ENCODE measurements at places on chromosomes 5 and 9.

DNA sequence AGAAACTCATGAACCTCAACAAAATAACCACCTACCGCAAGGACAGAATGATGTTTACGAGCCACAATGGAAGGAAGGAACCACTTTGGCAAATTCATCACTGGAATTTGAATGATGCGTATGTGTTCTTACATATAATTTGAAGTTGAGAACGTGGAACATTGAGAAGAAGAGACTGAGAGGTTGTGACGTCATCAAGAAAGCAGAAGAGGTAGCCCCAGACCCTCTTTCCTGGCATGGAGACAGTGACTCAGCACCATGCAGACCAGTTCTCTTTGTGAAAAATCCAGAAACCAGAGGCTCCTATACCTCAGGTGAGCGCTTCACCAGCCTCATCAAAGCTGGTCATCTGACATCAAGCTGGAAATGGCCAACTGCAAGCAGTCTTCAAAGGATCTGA is 124.5 kb downstream of the PDZD2 start:
- no peak for DNase-seq

GRCh38 chr9:106956971-106957370 is 94.0 kb downstream of the ZNF462 start:
- no peak for DNase-seq

DNA sequence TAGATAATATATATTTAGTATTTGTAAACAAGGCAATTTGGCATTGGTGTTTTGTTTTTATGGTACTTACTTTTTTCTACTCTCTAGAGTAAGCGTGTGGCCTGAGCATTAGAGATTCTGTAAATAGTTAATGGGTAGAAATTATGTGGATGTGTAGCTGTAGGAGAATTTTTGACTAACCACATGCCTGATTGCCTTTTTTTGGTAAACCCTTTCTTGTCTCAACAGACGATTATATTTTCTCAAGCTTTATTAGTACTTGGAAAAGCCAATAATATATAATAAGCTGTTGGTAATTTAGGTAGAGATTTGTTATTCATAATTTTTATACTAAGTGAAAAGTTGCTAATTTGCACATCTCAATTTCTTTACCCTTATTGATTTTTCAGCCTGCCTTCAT is 76.8 kb downstream of the FCHO2 start:
- DNase-seq: no peak

DNA sequence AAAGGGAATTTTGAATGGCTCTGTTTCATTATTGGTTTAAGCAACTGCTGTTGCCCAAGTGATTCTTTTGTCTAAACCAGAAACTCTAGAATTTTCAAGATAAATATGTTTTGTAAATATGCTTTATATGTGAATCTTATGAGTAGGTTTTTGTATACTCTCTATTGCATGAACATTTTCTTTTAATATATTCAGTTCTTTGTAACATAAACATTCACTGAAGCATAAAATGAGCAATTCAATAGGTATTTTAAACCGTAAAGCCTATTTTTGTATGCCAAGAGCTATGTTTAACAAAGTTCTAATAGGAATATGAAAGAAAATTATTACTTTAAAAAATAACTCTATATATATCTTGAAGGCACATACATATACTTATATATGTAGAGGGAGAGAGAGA is 293.1 kb downstream of the PSAT1 start:
- DNase-seq: no peak

- no peak for DNase-seq
These were observed 46.2 kb upstream of the TUSC1 start for GRCh38 chr9:25724424-25724823.

DNA sequence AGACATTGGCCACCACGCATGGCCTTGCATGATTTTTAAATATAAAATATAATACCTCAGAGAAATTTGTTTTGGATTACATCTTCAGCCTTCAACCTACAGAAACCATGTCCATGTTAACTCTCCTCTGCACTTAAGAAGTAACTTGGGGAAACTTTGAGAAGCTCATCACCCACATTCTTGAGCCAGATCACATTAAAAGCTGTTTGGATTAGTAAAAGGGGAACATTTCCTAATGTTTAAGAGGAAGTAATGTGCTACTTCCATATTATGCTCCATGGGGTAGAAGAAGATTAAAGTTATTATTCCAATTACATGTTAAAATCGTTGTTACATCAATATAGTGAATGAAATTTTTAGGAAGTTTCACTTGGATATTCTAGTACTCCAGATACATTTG is 10.4 kb upstream of the CEP120 start:
- no peak for DNase-seq

DNA sequence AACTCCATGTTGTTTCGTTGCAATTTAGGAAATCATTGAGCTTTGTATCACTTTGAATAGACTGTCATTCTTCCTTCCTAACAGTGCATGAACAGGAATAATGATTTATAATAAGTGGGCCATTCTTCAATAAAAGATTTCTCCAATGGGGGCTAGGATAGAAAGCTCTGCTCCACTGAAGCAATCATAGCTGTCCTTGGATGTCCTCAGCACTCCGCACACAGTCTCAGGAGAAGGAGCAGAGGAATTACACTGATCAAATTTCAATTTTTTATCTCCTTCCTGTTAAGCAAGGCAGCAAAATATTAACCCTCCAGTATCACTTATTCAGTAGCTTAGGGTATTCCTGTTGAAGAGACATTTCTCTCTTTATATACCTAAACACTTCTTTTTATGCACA is 532.7 kb upstream of the ST8SIA4 start:
- DNase-seq: no peak

GRCh38 chr5:132103969-132104391 is 30.4 kb downstream of the CSF2 start:
- DNase-seq: no peak

GRCh38 chr9:77947651-77948050 is 84.0 kb downstream of the GNAQ start:
- no peak for DNase-seq

GRCh38 chr9:11735391-11735790 is 957.8 kb upstream of the TYRP1 start:
- DNase-seq: no peak

GRCh38 chr5:181063514-181063913 is 23.4 kb downstream of the BTNL9 start:
- DNase-seq: no peak

- no peak for DNase-seq
These were observed 21.7 kb downstream of the PHF2 start for GRCh38 chr9:93597871-93598646.

- DNase-seq: no peak
These were observed 10.9 kb upstream of the HDHD3 start for GRCh38 chr9:113387560-113388230.

All from activated naive CD8-positive, alpha-beta T cell treated with anti-CD3 and anti-CD28 coated beads, Interleukin-2, amount 50 U/mL, for 24 hours (primary cell).